CD4-positive, alpha-beta T cell (primary cell): ENCODE measurements at places on chromosomes 13 and 19.

- DNase-seq = no peak
Observed at GRCh38 chr19:32223595-32224370, 121.6 kb upstream of the ZNF507 start.

GRCh38 chr19:45146251-45146650, 14.5 kb downstream of the NKPD1 start:
- no peak for DNase-seq

DNA sequence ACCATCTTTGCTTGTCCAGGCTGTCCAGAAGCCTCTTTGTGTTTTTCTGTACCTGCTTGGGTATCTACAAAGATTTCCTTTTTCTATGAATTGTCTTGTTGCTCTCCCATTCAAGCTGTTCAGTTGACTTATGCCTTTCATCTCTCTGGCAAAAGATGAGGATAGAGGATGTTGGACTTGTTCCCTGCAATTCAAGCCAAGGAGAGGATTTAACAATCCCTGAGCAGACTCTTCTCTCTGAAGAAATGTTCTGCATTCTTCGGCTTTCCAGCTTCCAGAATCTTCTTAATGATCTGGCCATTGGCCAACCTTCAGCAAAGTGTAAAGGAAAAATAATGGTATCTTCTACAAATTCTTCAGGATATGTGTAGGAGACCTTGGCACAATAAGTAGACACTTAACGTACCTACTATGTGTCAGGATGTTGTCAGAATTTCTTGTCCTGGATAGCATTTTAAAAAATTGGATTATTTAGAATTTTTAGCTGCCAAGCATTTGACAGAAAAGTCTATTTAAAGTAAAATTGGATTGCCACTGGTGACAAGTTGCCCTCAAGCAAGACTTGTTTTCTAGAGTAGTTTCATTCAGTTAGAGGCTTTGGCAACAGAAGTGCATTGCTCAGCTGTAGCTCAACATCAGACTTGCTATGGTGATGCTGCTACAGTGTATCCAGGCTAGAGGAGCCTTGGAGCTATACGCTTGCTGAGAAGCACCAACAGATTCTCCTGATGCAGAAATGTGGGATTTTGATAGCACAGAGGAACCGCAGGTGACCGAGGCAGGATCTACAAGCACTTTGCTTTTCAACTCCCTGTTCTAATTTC, 455.7 kb downstream of the SUCLA2 start:
- DNase-seq = no peak

- peak; percentile 18 for DNase-seq
Observed at GRCh38 chr13:36275190-36276002, 22.2 kb downstream of the CCDC169 start.

GRCh38 chr19:2952953-2953481, 8.2 kb upstream of the ZNF77 start:
- no peak for DNase-seq

GRCh38 chr19:16470541-16470910, 1.2 kb downstream of the EPS15L1 start:
- no peak for DNase-seq

DNA sequence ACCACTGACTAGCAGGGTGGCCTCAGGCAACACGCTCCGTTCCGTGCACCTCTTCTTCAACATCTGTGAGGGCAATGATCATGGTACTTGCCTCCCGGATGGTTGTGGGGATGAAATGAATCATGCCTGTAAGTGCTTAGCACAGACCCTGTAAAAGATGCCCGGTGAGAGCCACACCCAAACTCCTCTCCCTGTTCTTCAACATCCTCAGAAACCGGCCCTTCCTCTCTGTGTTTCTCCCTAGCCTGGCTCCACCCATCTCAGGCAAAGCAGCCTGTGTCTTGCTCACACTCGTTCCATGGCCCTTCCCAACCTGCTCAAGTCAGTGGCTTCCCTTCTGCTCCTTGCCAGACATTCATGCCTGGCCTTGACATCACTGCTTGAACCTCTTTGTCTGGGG, 5.8 kb upstream of the DMKN start:
- DNase-seq = no peak

DNA sequence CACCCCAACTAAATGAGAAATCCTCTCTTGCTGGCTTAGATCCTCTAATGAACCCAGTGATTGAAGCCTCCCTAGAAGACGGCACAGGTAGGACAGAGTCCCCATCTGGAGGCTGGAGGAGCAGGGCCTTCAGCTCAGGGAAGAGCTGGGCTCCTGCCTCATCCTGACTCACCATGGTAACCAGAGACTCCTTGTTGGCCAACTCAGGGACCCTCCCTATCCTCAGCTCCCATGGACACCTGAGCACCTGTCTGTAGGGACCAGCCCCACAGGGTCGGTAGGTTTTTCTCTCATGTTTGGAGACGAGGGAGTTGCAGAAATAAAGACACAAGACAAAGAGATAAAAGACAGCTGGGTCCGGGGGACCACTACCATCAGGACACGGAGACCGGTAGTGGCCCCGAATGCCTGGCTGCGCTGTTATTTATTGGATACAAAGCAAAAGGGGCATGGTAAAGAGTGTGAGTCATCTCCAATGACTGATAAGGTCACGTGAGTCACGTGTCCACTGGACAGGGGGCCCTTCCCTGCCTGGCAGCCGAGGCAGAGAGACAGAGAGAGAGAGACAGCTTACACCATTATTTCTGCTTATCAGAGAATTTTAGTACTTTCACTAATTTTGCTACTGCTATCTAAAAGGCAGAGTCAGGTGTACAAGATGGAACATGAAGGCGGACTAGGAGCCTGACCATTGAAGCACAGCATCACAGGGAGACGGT, 26.6 kb downstream of the SIGLEC7 start:
- DNase-seq = no peak

- no peak for DNase-seq
Observed at GRCh38 chr13:58949646-58950045, 1214.1 kb downstream of the DIAPH3 start.

GRCh38 chr19:5124111-5124855, 155.4 kb downstream of the KDM4B start:
- DNase-seq = no peak

DNA sequence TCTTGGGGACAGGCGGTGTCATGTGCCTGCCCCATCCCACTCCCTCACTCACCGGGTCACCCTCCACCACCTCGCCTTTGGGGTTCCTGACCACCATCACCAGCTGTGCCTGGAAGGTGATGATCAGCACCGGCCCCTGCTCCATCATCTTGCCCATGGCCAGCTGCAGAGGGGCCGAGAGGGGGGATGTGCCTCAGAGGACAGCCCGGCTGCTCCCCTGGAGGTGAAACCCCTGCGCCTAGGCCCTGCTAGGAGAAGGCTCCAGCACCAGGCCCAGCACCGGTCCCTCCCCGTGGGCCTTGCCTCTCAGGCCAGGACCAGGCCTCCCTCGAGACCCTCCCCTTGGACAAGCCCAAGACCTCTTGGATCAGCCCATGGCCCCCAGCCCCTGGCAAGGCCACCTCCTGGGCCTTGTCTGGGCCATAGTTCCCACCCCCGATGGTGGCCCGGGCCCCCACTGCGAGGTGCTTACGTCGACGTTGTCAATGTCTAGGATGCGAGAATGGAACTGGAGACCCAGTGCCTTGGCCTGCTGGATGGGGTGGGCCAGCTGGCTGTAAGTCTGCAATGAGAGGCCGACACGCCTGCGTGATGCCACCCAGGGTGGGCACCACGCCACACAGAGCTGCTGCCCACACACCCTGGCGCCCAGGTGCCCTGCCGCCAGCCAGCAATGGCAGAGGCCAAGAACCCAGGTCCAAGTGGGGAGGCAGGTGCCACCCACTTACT, 1.8 kb upstream of the CTXN1 start:
- DNase-seq = no peak

GRCh38 chr13:66927562-66927961, 302.6 kb downstream of the PCDH9 start:
- no peak for DNase-seq

- DNase-seq = no peak
Observed at GRCh38 chr13:28049880-28050875, 50.2 kb downstream of the FLT3 start.
